ENCODE measurements at places on chromosomes 1 and 21.

GRCh38 chr1:8239306-8240023 lies 78.4 kb upstream of the SLC45A1 start:
- DNase-seq = no peak

GRCh38 chr21:29125979-29126378 lies 4.5 kb upstream of the MAP3K7CL start:
- DNase-seq = no peak

DNA sequence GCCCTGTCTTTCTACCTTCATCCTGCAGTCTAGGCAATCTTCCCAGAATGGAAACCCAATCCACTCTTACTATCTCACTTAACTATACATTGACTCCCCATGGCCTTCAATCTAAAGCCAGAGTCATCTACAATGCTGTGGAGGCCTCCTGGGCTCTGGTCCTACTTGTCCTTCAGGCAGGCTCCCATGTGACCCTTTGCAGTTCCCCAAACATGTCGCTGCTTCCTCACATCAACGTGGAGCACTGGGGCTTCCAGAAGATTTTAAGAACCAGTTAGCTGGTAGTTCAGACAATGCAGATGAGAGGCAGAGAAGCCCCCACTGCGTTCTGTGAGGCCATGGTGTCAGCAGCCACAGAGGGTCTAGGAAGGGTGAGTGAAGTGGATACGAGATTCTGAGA lies 18.6 kb downstream of the LYPD8 start:
- no peak for DNase-seq

- DNase-seq = no peak
These were observed 21.2 kb downstream of the PGLYRP3 start for GRCh38 chr1:153291514-153291913.

GRCh38 chr1:171600862-171601261 lies 21.2 kb upstream of the MYOCOS start:
- DNase-seq = no peak

- no peak for DNase-seq
These were observed 103.6 kb downstream of the SPAG17 start for GRCh38 chr1:118081387-118081786.

- DNase-seq = no peak
These were observed 330.9 kb downstream of the CHRM3 start for GRCh38 chr1:239717097-239717917.

GRCh38 chr1:196344453-196344852 lies 263.8 kb downstream of the KCNT2 start:
- no peak for DNase-seq

DNA sequence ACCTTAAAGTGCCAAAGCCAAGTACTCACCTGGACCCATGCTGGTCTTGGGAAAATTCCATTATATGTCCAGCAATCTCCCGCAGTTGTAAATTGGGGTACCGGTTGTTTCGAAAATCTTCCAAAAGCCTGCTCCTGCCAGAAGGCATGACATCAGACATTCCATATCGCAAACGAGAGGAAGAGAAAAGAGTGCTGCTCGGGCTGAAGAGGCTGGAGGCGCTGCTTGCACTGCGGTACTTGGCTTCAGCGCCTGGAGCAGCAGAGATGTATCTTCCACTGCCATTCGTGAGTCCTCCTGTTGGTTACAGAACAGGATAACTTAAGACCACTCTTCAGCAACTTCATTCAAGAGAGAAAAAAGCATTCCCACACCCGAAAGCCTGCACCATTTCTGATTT lies 45.1 kb upstream of the SDC3 start:
- DNase-seq = no peak

GRCh38 chr1:162541619-162542141 lies 19.8 kb upstream of the UAP1 start:
- DNase-seq = no peak

- peak; percentile 9 for DNase-seq
These were observed at the start of gene FAM163A for GRCh38 chr1:179742717-179743678. FAM163A (plus strand) TSS chr1:179743291; CDS start chr1:179813098, 69,807 bp downstream.

- no peak for DNase-seq
These were observed 143.0 kb downstream of the CAMTA1 start for GRCh38 chr1:6928106-6928885.

DNA sequence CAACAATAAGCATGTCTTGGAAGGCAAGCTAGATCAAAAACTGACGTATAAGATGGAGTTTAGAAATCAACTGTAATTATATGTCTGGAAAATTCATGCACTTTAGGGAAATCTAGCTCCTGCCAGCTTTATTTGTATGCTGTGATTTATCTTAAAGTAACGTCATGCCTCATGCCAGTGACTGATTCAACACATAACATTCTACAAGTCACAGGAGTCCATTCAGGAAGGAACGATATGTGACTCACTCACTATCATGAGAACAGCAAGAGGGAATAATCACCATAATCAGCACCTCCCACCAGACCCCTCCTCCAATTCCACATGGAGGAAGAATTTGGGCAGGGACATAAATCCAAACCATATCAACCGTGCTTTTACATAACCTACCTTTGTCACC lies 682.4 kb upstream of the ADAMTS5 start:
- DNase-seq = no peak

GRCh38 chr1:110123224-110123623 lies 11.0 kb downstream of the UBL4B start:
- DNase-seq = no peak

- no peak for DNase-seq
These were observed 74.3 kb upstream of the NBL1 start for GRCh38 chr1:19569786-19570185.

GRCh38 chr1:150001415-150001814 lies 9.1 kb downstream of the OTUD7B start:
- DNase-seq = no peak

- no peak for DNase-seq
These were observed 538.9 kb downstream of the LMO4 start for GRCh38 chr1:87867626-87868025.

DNA sequence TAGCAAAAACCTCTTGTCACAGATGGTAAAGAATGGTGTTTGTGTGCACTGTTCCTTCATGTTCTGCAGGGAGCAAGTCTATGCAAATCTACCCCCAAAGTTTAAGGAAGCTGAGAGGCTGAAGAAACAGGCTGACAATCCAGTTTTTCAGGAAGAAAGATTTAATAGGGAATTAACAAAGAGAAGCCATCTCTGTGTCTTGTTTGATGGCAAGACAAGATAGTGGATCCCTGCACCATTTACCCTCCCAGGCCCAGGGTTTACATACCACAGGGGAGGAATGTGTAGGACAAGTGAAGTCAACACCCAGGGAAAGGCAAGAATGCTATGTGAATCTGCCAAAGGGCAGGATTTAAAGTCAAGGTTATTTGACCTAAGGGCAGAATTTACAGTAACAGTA lies 48.1 kb upstream of the FNBP1L start:
- no peak for DNase-seq

- no peak for DNase-seq
These were observed 42.3 kb downstream of the CC2D1B start for GRCh38 chr1:52323731-52324130.

GRCh38 chr1:106755682-106756406 lies 300.6 kb upstream of the PRMT6 start:
- no peak for DNase-seq

DNA sequence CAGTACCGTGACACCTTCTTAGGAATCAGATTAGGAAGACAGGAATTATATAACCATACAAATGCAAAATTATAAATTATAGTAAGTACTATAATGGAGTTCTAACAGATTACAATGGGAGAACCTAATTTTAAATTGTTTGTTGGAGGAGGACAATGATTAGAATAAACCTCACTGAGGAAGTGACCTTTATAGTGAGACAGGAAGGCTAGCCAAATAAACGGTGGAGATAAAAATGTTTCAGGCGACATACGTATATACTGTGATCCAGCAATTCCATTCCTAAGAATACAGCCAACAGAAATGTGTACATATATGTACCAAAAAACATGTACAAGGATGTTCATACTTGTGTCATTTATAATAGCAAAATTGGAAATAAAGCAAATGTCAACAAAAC lies 15.2 kb downstream of the SYNJ1 start:
- no peak for DNase-seq

DNA sequence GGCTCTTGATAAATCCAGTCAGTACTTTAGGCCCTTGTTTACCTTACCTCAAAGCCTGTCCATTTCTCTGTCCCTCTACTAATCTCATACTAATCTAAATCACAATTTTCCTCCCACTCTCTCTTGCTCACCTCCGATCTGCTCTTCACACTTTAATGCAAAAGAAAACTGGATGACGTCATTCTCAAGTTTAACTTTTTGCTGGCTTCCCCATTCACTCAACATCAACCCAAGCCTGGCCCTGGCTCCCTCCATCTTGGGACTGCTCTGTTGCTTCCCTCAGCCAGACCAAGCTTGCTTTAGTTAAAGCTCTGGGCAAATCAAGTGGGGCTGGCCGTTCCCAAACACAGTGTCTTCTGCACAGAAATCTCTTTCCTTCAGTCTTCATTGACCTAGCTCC lies 29.7 kb downstream of the COA6 start:
- no peak for DNase-seq

DNA sequence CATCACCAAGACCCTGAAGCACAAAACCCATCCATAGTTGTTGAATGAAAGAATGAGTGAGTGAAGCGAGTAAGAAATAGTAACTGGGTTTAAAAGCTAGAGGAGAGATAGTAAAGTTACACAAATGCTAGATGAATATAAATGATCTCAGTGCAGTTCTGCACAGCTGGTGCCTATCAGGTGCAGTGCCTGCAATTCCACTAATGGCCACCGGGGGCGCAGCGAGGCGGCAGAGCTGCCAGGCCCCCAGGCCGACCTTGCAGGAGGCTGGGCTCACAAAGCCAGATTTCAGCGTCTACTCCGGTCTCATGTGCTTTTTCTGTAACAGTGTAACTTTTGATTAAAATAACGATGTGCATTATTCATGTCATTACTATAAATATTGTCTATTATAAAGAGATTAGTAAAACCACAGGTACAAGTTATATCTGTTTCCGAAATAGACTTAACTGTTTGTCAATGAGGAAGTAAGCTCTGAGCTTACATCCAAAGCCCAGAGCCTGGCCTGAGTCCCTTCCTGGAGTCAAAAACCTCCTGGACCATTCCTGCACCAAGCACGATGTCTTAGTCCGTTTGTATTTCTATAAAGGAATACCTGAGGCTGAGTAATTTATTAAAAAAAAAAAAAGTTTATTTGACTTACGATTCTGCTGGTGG lies 477.6 kb downstream of the NPHP4 start:
- no peak for DNase-seq

DNA sequence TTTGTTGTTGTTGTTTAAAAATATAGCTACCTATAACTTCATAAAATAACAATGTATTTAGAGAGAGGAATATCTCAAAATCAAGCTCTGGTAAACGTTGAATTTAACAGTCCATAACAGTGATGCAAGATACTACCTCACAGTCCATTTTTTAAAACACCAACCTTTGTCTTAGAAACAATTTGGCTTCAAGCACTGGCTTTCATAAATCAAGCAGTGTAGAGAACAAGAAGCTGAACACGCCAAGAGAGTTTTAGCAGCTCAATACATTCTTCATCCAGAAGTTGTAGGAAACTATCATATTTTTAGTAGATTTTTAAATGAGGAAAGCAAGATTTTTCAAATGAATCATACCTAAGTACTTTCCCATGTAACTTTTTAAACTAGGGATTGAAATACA lies 334.3 kb upstream of the ADAMTS5 start:
- DNase-seq = no peak

DNA sequence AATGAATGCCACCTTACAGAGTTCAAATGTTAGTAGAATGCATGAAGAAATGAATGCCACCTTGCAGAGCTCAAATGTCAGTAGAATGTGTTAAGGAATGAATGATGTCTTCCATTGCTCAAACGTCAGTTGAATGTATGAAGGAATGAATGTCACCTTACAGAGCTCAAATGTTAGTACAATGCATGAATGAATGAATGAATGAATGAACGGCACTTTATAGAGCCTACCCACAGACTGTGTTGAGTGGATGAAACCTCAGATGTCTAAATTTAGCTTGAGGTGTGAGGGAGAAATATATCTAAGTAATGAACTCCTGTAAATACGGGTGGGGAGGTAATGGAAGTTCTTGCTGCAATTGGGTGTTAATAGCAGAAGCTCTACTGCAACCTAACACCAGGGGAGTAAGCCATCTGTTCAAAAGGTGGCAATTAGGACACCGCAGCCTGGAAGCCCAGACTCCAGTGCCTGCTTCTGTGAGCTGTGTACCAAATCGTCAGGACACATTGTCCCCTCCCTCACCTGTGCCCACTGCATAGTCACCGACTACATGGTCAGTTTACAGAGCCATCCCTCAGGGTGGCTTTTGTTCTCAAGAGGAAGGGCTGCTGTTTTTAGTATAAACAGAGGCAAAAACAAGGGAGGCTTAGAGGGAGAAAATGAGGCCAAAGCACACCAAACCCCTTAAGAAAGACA lies 26.7 kb downstream of the SUSD4 start:
- DNase-seq = no peak

DNA sequence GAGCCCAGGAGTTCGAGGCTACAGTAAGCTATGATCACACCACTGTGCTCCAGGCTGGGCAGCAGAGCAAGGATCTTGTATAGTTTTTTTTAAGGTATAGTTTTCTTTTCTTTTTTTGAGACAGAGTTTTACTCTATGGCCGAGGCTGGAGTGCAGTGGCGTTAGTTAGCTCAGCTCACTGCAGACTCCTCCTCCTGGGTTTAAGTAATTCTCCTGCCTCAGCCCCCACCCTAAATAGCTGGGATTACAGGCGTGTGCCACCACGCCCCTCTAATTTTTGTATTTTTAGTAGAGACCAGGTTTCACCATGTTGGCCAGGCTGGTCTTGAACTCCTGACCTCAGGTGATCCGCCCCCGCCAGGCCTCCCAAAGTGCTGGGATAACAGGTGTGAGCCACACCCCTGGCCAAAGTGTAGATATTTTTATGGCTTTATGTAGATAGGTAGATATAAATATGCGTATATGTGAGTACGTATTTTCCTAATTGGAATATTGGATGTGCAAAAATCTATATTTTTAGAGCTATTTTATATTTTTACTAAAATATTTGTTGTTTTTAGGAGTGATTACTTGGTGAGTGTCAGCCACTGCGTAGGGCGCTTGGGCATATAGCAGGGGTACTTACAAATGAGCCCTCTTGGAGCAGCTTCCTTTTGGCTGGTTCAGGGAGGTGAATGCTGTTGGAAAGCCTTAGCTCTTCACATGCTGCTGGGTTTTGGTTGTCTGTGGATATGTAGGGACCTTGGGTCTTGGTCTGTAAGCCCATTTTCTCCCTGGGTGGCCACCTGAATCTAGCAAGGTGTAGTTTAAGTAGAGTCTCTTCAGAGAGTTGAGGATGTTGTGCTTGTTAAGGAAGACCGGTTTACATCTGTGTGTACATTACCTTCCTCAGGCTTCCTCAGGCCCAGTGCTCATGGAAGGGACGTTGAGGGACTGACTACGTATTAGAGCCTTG lies 9.5 kb downstream of the KDM4A start:
- DNase-seq = peak; percentile 71

- DNase-seq = no peak
These were observed 5.7 kb downstream of the DMRTA2 start for GRCh38 chr1:50417507-50417906.

- no peak for DNase-seq
These were observed 493.5 kb downstream of the DPYD start for GRCh38 chr1:97427371-97427770.

All from iPS DF 19.7 (cell line).